ENCODE measurements at places on chromosomes 5 and 9.

- no peak for DNase-seq
- no peak within 1 kb of the TSS for H3K4me3 ChIP-seq
- peaks cover 3% of the 10 kb centered on the region for H3K4me1 ChIP-seq
- H3K27ac ChIP-seq: no peak within 1 kb of the TSS
- H3K36me3 ChIP-seq: no peaks in the 10 kb centered on the region
- H3K27me3 ChIP-seq: no peaks in the 10 kb centered on the region
These were observed at the start of gene F12 for GRCh38 chr5:177409043-177409801. Gene F12 (minus strand): TSS chr5:177409564. CDS start chr5:177409527, 37 bp downstream.

- H3K4me3 ChIP-seq: no peak overlapping the region
- no peaks in the 10 kb centered on the region for H3K4me1 ChIP-seq
- H3K27ac ChIP-seq: no peak overlapping the region
- H3K36me3 ChIP-seq: peaks cover 3% of the 10 kb centered on the region
- no peaks in the 10 kb centered on the region for H3K27me3 ChIP-seq
These were observed 47.8 kb downstream of the LOX start for GRCh38 chr5:122030251-122030650.

- no peaks in the 10 kb centered on the region for H3K36me3 ChIP-seq
- H3K27ac ChIP-seq: no peak overlapping the region
- no peaks in the 10 kb centered on the region for H3K27me3 ChIP-seq
- DNase-seq: no peak
- H3K4me3 ChIP-seq: no peak overlapping the region
These were observed 25.2 kb downstream of the CYFIP2 start for GRCh38 chr5:157290981-157291711.

GRCh38 chr5:131505237-131505908 is 129.7 kb downstream of the RAPGEF6 start:
- no peaks in the 10 kb centered on the region for H3K27me3 ChIP-seq
- no peak overlapping the region for H3K4me3 ChIP-seq
- H3K36me3 ChIP-seq: peaks cover 14% of the 10 kb centered on the region
- no peak for DNase-seq

GRCh38 chr5:79020861-79021561 is 35.9 kb upstream of the ARSB start:
- H3K27ac ChIP-seq: peak overlapping the region; percentile 14
- peak overlapping the region; percentile 22 for H3K4me3 ChIP-seq
- no peaks in the 10 kb centered on the region for H3K4me1 ChIP-seq

DNA sequence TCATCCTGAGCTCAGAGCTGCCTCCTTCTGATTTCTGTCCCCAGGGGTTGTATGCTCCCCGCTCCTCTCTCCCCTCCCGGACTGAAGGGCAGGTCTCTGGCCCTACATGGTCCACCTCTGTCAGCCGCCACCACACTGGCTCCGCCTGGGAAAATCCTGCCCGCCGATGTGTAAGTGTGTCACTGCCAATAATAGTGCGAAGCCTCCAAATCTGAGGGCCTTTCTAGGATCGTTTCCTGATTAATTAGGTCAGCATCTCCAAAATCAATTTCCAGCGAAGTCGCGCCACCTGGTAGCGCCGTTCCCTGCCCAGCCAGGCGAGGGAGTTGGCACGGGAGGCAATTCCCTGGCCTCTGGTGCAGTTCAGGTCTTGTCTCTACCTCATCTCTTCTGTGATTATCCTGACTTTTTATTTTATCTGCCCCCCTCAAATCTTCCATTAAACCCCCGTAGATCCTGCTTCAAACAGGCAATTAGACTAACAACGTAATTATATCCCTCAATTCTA is 73.5 kb downstream of the ZNF618 start:
- peaks cover 3% of the 10 kb centered on the region for H3K4me1 ChIP-seq
- H3K36me3 ChIP-seq: no peaks in the 10 kb centered on the region
- no peak for DNase-seq
- H3K4me3 ChIP-seq: no peak overlapping the region

DNA sequence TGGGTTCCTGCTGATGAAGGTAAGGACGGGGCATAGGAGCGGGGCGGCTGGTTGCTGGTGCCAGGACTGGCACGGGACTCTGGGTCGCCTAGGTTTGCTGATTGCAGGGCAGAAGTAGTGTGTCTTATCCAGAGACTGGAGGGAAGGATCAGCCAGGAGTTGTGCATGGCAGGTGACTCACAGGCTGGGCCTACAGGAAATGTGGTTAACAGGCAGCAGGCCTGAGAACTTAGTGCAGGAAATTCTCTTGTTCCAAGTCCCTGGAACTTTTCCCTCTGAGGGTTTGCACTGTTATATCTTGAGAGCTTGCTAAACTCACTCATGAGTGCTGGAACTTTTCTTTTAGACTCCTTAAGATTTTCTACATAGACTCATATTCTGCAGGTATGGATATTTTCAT is 95.1 kb downstream of the ANXA2R start:
- no peak overlapping the region for H3K27ac ChIP-seq
- H3K4me3 ChIP-seq: no peak overlapping the region
- no peaks in the 10 kb centered on the region for H3K36me3 ChIP-seq
- H3K4me1 ChIP-seq: peaks cover 5% of the 10 kb centered on the region
- DNase-seq: no peak

GRCh38 chr5:6106756-6107155 is 271.6 kb downstream of the MED10 start:
- DNase-seq: no peak
- no peaks in the 10 kb centered on the region for H3K36me3 ChIP-seq
- no peaks in the 10 kb centered on the region for H3K27me3 ChIP-seq
- no peak overlapping the region for H3K27ac ChIP-seq
- H3K4me1 ChIP-seq: no peaks in the 10 kb centered on the region
- H3K4me3 ChIP-seq: no peak overlapping the region

GRCh38 chr9:136662656-136663581 is at the start of gene EGFL7:
Gene EGFL7 (plus strand): TSS chr9:136662916. CDS start chr9:136668283, 5,367 bp downstream.
- no peaks in the 10 kb centered on the region for H3K36me3 ChIP-seq

Measured in ascending aorta (tissue), 2 donors.